ENCODE measurements at places on chromosomes 5 and 9.

DNA sequence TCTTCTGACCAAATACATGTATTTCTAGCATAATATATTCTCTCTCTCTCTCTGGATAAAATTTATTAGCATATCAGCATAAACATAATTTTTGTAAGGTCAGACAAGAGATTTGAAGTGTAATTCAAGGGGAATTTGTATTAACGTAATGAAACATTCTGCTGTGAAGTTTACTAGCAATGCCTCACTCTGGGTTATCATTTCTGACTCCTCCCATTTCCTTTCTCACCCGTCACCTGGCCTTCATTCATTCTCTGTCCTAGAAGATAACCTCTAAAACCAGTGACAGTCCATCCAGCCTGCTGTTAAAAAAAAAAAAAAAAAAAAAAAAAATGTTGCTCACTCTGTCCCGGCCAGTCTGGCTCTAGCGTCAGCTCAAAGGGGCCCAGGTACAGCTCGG is 27.1 kb downstream of the GRAMD2B start:
- DNase-seq = no peak

DNA sequence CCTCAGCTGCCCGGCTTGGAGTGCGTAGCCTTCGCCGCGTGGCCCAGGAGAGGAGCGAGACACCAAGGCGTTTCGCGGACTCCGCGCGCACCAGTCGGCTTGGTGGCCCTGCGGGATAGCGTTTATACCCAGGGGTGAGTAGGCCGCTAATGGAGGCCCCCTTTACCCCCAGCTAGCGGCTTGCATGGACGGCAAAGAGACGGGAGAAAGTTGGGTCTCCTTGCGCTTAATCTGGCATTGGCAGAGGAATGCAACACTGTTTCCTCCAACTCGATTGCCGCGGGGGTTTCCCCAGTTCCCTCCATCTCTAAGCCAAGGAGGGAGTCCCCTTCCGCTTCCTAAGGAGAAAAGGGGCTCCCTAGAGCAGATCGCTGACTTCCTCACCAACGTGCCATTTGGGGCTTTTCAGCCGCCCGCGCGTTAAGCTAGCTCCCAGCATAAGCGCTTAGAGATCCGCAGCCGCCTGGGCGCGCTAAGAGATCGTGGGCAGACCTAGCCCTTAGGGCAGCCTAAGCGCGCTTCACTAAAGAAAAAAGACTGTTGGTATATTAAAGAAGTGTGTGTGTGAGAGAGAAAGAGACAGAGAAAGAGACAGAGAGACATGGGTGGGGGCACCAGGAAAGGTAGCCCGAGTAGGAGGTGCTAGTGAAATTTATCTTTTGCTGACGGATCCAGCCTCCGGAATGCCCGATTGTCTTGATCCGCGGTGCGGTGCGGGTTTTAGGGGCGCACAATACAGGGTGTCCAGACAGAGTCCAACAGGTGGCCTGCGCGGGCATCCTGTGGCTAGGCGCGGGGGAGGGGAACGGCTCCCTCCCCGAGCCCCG is 597.9 kb upstream of the SGCD start:
- DNase-seq = no peak

DNA sequence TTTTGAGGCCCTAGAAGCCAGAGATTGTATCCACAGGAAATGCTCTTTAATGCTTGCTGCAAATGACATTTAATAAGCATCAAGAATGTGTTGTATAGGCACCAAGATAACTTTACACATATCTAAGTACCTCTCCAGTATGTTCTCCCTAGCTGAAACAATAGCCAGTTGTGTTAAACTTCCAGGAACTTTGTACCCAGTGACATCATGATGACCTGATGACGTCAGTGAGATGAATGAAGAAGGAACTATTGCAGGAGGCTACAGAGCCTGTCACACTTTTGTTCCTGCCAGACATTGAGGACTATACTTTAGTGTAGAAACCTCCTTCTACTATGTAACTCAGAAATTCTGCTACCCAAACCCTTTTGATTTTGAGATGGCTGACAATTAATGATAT is 129.8 kb downstream of the CD180 start:
- no peak for DNase-seq

GRCh38 chr5:68999181-68999580 is 94.6 kb upstream of the SLC30A5 start:
- DNase-seq = no peak

- no peak for DNase-seq
Observed at GRCh38 chr9:111305914-111306313, 24.1 kb downstream of the OR2K2 start.

DNA sequence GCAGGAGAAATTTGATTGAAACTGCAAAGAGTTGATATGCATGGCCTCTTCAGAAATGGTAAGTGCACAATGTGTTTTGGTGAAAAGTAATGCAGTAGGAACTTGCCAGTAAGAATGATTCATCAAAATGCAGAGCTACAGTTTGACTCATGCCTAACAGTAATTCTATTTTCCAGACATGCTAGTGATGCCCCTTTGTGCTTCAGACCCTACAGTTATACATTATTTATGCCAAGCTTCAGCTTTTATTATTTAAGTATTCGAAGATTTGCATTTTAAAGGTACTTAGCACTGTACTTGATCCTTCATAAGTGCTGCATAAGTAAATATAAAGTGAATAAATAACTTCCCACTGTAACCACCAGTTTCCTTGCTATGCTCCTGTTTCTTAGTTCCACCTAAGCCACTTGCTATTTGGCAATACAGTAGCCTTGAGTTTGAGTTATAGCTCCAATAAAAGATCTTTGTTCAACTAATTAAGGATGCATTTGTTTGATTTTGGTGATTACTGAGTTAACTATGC is 3.6 kb upstream of the SPATA31E1 start:
- no peak for DNase-seq

DNA sequence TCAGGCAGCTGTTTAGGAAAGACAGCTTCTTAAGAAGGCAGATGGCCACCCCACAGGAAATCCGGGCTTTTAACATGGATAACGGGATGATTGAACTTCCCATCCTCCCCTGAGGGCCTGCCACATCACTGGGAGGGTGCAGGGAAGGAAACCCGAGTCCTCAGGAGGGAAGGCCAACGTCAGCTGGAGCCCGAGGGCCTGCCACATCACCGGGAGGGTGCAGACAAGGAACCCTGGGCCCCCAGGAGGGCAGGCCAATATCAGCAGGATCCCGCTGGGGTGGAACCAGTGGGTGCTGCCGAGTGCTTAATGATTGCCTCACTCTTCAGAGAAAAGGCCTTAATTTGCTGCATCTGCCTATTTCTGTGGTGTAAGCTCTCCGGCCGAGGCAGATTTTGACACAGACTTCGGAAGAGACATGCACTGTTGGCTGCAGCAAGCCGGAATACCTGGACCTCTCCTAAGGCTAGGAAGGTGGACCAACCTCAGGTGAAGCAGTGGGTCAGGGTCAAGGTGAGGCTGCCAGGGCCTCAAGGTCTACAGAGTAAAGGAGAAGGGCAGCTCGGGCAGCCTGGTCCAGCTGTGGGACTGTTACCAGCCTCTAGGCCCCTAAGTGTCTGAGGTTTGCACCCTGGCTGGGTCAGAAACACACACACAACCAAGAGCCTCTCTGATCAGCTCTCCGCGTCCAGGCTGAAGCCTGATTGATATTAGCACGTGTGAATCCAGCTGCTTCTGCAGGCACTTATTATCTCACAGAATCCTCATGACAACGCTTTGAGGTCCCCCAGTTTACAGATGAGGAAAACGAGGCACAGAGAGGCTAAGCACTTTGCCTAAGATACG is 14.8 kb upstream of the COL5A1 start:
- DNase-seq = no peak

GRCh38 chr9:121393318-121393717 is 23.3 kb upstream of the STOM start:
- no peak for DNase-seq

DNA sequence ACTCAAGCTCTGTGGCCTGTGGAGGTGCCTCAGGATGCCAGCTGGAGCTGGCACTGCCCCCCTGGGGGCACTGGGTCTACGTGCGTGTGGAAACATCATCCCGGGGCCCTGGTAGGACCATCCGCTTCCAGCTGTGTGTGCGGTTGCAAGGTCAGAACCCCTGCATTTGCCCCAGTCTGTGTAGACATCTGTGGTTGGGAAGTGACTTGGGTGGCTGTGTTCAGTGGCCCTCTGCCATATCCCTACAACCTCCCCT is 12.5 kb downstream of the TMEM8B start:
- no peak for DNase-seq

- no peak for DNase-seq
Observed at GRCh38 chr9:115593587-115594091, 475.7 kb upstream of the TNC start.

GRCh38 chr5:178389026-178389729 is 156.6 kb upstream of the PHYKPL start:
- no peak for DNase-seq

DNA sequence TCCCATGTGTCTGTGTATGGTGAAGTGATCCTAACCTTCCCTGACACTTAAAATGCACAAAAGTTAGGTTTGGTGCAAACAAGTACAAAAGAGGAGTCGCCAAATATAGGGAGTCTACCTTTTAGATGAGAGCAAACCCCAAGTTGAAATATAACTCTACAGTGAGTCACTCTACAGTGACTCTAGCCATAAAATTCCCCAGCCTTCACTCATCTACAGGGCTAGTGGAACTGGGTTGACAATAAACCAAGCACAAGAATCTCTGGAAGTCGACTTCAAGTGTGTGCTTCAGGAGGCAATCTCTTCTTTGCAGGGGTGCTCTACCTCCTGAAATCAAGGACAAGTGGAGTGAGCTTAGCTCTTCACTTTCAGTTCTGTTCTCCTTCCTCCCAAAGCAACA is 3.3 kb downstream of the SHISAL2B start:
- no peak for DNase-seq

GRCh38 chr9:35903049-35903448 is 3.0 kb upstream of the HRCT1 start:
- DNase-seq = no peak

DNA sequence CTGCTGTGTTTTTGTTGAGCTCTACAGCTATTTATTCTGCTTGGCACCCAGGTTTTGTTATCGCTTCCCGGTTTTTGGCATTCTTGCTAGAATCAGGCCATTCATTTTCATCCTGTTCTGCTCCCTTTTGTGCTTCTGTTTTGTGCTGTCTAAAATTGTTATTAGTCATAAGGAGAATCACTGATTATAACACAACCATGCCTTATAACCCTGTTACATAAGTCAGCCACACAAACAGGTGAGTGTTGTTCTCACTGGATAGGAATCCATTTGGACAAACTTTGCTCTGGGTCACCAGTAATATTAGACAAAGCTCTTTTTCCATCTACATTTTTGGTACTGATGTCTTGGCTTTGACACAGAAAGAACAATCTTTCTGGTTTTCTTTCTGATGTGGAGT is 622.8 kb downstream of the PSAT1 start:
- DNase-seq = no peak

GRCh38 chr9:6382681-6383080 is 30.3 kb upstream of the UHRF2 start:
- DNase-seq = no peak

DNA sequence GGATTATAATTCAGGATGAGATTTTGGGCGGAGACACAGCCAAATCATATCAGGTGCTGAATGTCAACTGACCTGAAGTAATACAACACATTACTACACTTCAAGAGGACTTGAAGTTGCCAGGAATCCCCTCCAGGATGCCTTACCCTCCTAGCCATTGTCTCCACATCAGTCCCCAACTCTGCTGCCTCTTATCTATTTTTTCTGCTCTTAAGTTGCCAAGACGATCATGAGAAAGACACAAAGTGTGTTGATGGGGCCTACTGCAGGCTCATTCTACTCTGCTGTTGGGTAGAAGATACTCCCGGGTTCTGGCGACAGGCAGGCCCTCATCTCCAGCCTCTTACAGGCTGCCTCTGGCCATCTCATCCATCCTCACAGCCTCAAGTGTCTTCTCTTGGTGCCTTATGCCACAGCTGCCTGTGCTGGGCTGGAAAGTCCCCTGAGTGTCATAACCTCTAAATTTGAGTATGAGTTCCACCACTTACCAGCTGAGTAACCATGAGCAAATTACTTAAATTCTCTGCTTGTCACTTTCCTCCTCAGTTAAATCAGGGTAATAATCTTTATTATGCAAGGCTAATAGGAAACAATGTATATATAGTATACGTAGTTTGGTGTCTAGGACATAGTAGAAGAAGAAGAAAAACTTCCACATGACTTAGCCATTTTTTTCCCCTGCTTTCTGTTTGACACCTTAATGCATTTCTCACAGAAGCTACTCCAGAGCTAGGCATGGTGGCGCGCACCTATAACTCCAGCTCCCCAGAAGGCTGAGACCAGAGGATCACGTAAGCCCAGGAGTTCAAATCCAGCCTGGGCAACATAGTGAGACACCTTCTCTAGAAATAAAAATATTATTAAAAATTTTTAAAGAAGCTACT is 73.0 kb upstream of the SNX2 start:
- DNase-seq = no peak

DNA sequence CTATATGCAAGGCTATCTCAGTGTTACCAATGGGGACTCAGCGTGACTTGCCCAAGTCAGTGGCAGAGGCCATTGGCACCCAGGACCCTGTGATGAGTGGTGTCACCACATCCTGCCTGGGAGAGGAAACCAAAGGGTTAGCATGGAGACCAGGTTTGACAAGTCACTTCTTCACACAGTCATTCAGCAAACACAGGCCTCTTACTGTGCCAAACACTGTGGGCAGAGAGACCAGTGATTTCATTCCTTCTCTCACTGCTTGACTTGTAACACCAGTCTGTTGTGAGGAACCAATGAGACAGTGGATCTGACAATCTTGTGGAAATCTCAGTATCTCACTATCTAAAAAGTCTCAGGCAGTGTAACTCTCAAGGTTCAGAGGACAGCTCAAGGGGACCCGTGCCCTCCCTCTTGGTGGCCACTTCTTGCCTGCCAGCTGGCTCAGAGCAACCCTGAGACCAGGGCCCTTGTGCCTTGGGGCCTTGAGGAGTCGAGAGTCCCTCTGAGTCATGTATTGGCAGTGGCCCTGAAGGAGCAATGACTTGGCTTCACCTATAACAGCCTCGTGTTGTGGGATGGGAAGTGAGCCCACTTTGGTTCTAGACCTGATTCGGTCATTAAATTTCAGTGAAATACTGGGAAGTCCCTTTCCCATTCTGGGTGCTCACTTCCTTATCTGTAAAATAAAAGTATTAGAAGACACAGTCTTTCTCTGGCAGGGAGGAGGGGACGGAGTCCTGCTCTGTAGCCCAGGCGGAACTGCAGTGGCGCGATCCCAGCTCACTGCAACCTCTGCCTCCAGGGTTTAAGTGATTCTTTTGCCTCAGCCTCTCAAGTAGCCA is 1.6 kb downstream of the FABP6 start:
- DNase-seq = no peak

GRCh38 chr9:130265431-130266235 is at the start of gene HMCN2:
TSS of gene HMCN2 (plus strand) at chr9:130265760. CDS start at chr9:130265879, 119 bp downstream.
- DNase-seq = no peak

DNA sequence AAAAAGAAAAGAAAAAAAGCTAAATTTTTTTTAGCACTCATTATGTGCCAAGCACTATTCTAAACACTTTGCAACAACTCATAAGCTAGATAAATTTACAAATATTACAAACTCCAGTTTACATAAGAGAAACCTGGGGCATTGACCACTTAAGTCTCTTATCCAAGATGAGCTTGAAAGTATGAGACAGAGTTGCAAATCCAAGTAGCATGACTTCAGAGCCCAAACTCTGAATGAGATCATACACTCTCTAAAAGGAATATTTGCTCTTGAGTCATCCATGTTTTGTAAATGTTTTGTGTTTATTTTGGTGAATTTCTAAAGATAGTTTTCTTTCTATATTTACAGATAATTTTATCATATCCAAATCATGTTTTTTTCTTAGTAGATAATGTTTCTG is 4.0 kb upstream of the SHOC1 start:
- no peak for DNase-seq

- DNase-seq = no peak
Observed at GRCh38 chr5:68313336-68313735, 97.8 kb downstream of the PIK3R1 start.
